SHP77 treated with DMSO at 0.1 percent for 48 hours (cell line): ENCODE measurements at places on chromosomes 5 and 9.

- no peak for DNase-seq
Observed at GRCh38 chr5:163727028-163727427, 221.6 kb downstream of the MAT2B start.

DNA sequence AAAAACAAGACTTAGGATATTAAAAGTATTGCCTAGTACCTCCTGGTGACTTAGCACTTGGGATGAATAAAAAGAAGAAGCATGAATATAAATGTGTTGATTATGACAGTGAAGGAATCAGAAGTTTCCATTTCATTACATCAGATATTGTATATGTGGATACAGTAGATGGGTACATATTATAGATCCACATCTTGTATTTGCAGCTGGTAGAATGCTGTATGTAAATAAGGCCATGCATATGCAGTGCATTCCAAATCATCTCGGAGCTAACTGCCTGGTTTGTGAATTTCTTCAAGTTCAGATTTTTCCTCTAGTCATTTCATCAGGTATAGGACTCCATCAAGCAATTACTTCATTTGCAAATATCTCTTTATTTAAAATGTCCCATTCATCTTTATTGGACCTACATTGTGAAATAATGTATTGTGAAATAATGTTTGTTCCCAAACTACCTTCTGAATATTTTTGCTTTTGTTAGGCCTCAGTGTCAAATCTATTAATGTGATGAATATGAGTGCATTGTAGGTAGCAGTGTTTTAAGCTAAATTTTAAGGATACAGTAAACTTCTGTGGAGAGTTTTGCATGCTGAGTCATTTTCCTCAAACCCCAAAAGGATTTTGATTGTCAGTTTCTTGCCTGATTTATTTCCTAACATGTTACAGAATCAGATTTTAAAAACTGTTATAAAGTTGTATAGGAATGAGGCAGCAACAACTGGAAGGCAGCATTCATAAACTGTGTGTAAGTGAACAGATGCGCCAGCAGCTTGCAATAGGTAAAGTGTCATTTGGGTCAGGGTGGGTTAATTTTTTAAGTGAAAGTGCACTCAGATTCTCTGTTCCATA, 370.8 kb upstream of the RIOK2 start:
- no peak for DNase-seq

DNA sequence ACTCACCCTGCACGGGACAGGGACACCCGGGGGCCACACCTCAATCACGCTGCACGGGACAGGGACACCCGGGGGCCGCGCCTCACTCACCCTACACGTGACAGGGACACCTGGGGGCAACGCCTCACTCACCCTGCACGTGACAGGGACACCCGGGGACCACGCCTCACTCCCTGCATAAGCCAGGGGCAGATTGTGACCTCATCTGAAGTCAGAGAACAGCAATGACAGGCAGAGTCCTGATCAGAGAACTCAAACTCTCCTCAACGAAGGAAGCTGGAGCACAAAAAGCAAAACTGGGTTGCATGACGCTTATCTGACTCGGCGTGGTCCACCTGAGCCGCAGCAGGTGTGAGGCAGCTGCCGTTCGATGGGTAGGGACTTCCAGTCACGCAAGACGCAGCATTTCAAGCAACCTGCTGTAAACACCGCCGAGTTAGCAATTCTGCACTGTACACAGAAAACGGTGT, 3.2 kb downstream of the TERT start:
- peak; percentile 59 for DNase-seq

- no peak for DNase-seq
Observed at GRCh38 chr9:134371731-134372130, 45.5 kb downstream of the RXRA start.

DNA sequence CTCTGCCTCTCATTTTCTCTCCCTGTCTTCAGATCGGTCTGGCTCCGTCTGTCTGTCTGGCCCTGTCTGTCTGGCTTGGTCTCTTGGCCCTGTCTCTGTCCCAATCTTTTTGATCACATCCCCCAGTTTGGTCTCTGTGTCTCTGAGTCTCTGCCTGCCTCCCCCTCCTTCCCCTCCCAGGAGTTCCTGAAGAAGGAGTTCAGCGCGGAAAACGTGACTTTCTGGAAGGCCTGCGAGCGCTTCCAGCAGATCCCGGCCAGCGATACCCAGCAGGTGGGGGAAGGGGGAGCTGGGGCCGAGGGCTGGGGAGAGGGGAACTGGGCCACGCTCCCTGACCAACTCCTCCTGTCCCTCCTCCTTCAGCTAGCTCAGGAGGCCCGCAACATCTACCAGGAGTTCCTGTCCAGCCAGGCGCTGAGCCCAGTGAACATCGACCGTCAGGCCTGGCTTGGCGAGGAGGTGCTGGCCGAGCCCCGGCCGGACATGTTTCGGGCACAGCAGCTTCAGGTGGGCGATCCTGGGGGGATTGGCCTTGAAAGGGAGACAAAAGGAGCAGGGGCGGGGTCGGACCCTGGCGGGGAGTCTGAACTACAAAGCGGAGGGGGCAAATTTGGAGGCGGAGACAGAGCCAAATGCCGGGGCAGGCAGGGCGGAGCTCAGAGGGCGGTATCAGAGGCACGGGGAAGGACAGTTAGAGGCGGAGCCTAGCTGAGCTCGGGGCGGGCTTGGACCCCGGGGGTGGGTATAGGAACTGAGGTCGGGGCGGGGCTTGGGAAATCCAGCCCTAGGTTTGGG, 9.0 kb downstream of the RGS14 start:
- DNase-seq: no peak

- DNase-seq: no peak
Observed at GRCh38 chr9:115456515-115456914, 338.6 kb upstream of the TNC start.

DNA sequence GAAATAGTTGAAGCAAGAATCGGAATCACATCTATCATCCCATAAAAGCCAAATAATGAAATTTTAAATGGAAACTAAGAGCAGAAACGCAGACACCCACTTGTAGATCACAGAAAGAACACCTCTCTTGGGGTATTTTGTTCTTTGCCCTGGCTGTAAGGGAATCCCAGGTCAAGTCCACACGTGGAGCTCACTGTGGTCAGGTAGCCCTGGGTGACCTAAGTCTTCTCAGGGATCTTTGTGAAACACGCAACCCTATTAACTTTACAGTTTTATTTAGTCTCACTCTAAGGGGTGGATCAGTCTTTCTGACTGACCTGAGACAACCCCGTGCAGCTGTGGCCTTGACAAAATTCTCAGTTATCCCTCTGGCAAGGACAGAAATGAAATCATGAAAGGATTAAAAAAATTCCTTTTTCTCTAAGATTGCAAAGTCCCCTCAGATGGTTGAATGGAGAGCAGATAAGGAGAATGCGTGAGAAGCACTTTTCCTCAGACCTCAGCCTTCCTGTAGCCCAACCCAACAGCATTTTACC, 111.6 kb downstream of the NREP start:
- DNase-seq: no peak

GRCh38 chr9:3385871-3386270, 139.9 kb downstream of the RFX3 start:
- DNase-seq: no peak

- DNase-seq: peak; percentile 59
Observed at GRCh38 chr5:59036274-59036961, 453.5 kb downstream of the RAB3C start.

DNA sequence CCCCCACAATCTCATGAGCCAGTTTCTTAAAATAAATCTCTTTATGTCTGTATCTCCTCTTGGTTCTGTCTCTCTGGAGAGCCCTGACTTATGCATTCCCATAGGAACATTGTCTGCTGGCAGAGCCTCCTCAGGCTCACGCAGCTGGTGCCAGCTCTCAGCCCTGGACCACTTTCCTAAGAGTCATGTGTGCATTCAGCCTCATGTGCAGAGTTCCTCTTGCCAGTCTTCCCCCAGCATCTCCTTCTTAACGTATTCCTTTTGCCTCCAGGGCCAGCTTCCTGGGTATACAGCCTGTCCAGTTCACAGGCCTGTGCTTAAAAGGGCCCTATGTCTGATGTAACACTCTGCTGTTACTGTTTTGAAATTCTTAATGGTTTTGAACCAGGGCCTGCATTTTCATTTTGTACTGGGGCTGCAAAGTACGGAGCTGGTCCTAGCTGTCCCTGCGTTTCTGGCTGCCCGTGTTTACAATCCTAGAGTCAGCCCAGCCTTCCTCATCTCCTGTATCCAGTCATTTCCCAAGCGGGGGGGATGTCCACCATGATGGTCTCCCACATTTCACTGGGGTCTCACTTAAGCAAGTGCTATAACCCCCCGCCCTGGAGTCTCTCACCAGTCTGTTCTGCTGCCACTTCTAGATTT, 18.1 kb downstream of the ANKRD33B start:
- DNase-seq: no peak

- no peak for DNase-seq
Observed at GRCh38 chr5:9715891-9716335, 85.8 kb upstream of the TAS2R1 start.

DNA sequence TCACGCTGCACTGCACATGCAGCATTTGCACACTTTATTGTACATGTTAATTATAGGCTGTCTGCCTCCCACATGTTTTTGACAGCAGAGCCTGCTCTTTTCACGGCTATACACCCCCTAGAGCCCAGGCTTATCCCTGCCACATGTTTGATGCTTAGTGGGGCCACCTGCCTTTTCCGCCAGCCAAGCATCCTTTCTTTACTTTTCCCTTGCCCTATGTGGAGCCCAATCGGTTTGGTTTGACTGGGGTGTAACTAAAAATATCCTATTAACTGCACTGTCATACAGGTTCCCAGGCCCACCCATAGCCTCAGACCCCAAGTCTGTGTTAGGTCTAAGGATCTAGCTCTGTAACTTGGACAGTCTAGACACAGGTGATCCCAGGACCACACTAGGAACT, 18.9 kb upstream of the S1PR3 start:
- DNase-seq: no peak

GRCh38 chr9:98378794-98379193, 123.3 kb upstream of the TBC1D2 start:
- no peak for DNase-seq

- no peak for DNase-seq
Observed at GRCh38 chr5:22611327-22611726, 241.8 kb downstream of the CDH12 start.

DNA sequence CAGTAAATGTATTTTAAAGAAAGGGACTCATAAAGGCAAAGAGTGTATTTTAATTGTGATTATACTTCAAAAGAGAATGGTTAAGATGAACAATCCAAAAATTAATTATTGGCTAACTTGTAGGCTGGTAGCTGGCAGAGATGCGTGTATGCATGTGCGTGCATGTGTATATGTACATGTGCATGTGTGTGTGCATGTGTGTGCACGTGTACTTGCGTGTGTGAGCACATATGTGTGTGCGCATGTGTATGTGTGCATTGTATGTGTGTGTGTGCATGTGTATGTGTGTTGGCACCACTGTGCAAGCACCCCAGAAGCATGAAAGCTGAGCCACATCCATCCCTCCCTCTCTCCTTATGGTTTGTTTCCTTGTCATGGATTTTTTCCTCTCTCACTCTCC, 83.0 kb upstream of the SLC1A3 start:
- no peak for DNase-seq

DNA sequence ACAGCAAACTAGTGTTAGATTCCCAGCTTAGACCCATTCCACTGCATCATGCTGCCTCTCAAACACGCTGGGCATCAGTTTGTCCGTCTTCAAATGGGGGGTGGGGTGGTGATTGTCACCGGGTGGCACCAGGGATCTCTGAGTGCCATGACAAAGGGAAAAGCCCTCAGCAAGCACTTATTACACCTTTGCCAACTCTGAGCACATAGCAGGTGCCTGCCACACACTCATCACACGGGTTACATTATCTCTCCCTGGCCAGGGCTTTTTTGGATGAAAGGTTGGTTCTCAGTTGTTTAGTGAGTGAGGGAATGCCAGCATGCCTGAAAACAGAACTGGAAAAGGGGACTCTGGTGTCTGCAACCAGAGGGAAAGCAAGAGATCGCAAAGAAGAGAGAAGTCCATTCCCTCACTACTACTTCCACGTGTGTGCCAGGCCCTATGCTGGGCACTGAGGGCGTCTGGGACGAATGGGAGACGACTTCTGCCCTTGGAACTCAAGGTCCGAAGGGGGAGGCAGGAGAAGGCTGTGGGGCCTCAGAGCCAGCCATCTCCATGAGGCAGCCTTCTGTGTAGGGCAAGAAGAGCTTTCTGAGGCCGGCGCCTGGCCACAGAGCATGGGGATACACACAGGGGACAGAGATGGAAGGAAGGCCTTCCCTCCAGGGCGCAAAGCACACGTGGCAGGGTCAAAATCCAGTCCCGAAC, 48.9 kb downstream of the PAX5 start:
- no peak for DNase-seq

GRCh38 chr5:55923177-55923771, 71.5 kb downstream of the IL6ST start:
- no peak for DNase-seq

GRCh38 chr5:139760066-139761056, 35.2 kb upstream of the PSD2 start:
- no peak for DNase-seq

GRCh38 chr9:36728651-36729520, 156.2 kb downstream of the MELK start:
- DNase-seq: peak; percentile 16

GRCh38 chr5:152358861-152359568, 46.1 kb downstream of the NMUR2 start:
- DNase-seq: no peak

- DNase-seq: no peak
Observed at GRCh38 chr5:175655411-175655810, 2.5 kb upstream of the HRH2 start.

GRCh38 chr5:93735378-93735777, 6.0 kb downstream of the POU5F2 start:
- DNase-seq: no peak

GRCh38 chr5:141557681-141558136, 61.1 kb downstream of the DIAPH1 start:
- peak; percentile 93 for DNase-seq

DNA sequence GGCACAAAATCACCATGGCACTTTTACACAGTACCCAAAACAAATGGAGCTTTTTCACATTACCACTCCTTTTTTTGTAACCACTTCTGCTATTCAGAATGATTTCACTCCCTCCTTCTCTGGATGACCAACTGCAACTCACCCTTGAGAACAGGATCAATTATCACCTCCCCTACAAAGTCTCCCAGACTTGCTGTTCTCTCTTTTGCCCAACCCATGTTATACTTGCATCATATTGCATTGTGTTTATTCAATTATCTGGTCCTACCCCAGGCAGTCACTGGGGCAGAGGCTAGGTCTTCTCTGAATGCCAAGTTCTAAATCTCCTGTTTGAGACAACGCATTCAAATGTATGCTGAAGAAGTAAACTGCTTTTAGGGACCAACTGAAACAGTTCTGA, 96.0 kb downstream of the GPR21 start:
- DNase-seq: no peak

GRCh38 chr9:73742412-73742811, 590.7 kb downstream of the ANXA1 start:
- DNase-seq: no peak

DNA sequence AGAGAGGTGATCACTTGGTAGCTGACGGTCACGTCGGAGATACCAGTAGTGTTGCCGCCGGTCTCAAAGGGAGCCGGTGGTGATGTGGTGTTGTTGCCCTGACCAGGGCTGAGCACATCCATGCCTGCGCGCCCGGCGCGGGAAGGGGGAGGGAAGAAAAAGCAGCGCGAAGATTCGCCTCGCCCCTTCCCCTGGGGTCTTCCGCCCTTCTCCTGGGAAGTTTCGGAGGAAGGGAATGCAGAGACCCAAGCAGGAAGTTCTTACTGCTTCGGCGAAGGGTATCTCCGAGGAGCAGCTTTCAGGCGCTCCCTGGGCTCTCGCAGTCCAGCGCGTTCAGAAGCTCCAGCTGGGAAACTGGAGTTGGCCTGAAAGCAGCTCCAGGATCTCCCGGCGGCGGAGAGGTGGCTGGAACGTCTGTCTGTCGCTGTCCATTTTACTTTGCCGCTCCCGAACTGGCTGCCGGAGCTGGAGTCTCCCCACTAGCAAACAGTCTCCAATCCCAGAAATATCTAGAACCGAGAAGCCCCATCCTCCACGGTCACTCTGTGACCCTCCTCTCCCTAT, 565 bp downstream of the HTR1A start:
- no peak for DNase-seq
